ENCODE measurements at places on chromosomes 5 and 9.

- DNase-seq = no peak
Observed at GRCh38 chr5:34667705-34668104, 11.6 kb downstream of the RAI14 start.

GRCh38 chr5:81288021-81288433 is 13.4 kb upstream of the ZCCHC9 start:
- DNase-seq = no peak

GRCh38 chr9:89495824-89496560 is 1.9 kb downstream of the SEMA4D start:
- DNase-seq = no peak

GRCh38 chr5:64865662-64866061 is 96.9 kb downstream of the CWC27 start:
- DNase-seq = no peak

GRCh38 chr9:133703591-133704399 is 34.4 kb downstream of the SARDH start:
- no peak for DNase-seq

DNA sequence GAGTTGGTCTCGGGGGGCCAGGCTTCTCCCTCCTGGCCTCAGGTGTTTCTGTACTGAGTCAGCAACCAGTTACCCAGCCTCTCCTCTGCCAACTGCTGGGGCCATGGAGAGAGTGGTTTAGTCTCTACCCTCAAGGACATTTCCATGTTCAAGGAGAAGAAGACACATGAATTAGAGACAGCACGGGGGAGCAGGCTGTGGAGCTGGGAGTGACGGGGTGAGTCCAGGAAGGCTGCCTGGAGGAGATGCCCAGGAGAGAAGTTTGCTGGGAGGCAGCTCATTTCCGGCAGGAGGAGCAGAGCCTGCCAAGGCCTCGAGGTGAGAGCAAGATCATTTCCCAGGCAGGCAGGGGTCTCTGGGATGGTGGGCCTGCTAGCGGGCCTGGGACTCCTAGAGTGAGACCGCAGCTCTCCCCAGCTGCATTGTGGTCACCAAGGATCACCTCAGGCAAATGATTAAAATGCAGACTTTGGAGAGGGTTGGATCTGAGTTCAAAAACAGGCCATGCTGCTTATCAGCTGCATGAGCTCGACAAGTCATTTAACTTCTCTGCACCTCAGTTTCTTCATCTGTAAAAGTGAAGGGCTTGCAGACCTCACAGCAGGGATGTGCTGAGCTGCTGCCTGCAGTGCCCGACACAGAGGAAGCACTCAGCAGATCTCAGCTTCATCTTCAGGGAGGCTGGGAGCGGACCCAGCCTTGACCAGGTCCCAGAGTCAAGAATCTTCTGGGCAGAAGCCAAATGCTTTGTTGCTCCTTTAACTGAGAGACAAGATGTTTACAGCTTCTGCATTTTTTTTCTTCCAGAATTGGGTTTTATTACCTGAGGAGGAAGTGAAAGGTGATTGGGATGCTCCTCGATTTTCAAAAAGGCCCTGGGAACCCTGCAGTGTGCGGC is 35.2 kb downstream of the NEK6 start:
- DNase-seq = no peak

- no peak for DNase-seq
Observed at GRCh38 chr5:54285686-54286085, 24.7 kb downstream of the ARL15 start.

- DNase-seq = no peak
Observed at GRCh38 chr9:136247947-136248637, 2.5 kb upstream of the QSOX2 start.

- no peak for DNase-seq
Observed at GRCh38 chr5:144187699-144188294, 17.1 kb downstream of the KCTD16 start.

- DNase-seq = no peak
Observed at GRCh38 chr9:87109851-87110250, 162.5 kb upstream of the GAS1 start.

DNA sequence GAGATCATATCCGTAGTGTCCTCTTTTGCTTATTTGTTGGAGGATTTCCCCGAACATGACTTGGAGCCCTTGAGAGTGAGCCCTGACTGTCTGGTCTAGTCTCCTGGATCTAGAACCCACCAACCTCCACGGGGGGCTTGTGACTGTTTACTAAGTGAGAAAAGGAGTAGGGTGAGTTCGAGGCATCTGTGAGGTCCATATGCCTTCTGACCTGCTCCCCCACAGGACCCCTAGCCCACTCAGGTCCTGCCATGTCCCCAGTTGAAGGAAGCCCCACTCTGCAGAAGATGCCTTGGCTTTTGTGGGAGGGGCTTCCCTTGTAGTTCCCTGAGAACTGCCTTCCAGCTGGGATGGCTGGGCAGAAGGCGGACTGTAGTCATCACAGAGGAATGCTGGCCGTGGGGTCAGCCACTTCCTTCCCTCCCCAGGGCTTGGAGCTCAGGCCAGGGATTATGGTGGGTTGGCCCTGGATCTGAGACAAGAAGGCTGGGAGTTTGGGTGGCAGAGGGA is 7.0 kb upstream of the IRF1 start:
- no peak for DNase-seq

DNA sequence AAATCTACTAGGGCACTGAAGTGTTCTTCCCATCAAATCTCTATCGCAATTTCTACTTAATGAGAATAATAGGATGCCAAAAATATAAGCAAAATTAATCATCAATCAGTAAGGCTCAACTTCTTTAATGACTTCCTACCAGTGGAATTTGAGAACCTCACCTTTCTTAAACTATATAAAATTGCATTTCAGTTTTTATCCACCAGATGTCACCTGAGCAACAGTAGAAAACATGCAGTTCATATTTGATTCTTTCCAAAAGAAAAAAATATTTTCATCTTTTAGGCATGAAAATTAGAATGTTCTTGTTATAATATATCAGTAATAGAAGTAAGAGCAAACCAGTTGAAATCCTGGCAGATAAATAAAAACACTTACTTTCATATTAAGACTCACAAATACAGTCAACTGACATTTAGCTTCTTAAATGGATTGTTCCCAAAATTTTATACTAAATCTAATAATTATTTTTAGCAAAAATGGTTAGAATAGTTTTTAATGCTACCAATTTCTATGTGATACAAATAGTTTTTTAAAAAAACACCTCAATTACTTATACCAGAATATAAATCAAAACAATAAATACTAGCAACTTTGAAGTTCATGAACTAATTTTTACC is 13.4 kb upstream of the CCDC112 start:
- DNase-seq = peak; percentile 26

- no peak for DNase-seq
Observed at GRCh38 chr5:94010814-94011213, 269.4 kb upstream of the POU5F2 start.

DNA sequence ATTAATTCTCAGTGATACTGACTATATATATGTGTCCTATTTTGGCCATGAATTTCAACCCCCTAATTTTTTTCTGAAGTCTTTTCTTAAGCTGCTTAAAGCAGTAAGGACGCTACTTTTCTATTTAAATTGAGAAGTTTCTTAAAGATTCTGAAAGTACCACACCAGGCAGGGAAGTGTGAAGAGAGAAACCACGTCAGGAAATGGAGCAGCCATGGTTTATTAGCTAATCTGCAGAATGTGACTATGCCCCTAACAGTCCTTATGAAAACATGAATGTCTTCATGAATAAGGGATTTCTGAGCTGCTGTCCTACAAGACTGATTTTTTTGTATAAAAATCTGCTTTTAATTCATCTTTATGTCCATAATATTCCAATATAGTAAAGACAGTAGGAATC is 1724.3 kb upstream of the C9orf72 start:
- no peak for DNase-seq

DNA sequence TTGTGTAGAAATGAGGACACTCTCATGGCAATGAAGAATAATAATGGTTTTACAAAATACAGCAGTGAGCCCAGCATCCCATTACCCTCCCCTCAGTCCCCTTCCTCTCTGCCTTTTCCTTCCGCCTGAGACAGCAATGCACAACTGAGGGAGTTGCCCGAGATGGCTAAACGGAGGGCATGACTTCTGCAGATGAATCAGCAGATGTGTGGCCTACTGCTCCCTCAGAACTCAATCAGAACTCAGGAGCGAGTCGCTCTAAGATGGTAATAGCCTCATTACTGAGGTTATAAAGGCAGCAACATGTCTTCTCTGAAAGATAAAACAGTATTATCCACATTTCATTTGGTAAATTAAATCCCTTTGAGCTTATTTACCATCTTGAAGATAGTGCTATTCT is 326.6 kb downstream of the ENC1 start:
- DNase-seq = no peak

DNA sequence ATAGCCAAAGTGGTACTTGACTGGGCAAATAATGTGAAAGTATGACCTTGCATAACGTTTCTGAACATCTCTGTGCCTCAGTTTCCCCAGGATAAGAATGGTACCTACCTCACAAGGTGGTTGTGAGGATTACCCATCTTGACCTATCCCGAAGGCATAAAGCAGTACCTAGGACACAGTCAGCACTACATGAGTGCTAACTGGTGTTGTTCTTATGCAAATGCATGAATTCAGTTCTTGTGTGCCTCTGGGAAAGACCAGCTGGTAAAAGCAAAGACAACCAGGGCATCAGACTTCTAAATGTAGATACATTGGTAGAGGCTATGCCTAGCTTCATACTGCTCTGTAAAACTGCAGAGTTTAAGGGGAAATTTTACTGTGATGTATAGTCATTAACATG is 21.8 kb upstream of the TMEM252 start:
- DNase-seq = no peak

DNA sequence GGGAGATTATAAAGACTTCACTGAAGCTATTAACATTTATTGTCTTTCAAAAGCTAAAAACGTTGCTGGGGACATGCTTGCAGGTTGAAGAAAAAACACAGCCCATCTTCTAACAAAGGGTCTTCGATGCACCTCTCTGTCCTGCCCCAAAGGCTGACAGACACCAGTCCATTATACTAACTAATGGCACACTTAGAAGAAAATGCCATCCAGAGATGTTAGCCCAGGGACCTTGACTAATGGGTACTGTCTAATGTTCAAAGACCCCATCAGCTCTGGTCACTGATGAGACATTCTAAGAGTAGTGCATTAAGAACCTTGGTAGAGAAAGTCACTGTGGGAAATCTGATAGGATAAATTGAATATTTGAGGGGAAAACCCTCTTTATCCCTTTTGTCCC is 124.9 kb downstream of the EBF1 start:
- DNase-seq = no peak

DNA sequence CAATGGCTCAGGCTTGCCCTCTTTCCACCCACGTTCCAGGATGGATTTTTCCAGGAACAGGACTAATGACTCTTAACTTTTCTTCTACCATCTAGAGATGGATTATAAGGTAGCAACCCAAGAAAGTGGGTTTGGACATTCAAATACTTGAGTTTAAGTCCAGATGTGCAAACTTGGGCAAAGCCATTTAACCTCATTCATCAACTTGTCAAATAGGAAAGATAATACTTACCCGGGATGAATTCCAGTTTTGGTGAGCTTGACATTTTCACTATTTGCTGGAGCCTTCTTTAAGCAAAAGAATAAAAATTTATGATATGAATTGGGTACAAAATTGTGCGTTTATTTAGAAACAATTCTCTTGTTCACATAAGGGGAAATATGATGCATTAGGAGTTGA is 44.3 kb upstream of the ZBED3 start:
- DNase-seq = no peak

DNA sequence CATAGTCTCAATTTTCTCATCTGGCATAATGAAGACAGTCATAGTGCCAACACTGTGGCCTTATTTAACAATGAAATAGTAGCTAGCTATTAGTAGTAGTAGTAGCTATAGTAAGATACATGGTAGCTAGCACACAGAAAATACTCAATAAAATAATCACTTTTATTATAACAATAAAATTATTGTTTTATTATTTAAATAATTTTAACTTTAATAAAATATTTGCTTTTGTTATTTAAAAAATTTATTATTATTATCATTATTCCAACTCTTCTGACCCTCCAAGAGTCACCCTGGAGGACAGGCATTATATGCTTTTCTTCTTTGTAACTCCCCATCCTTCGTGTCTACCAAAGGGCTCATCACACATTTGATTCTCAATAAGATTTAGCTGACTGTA is 252.1 kb downstream of the TRIM32 start:
- DNase-seq = no peak

GRCh38 chr5:55540525-55540924 is 5.8 kb upstream of the PLPP1 start:
- no peak for DNase-seq

DNA sequence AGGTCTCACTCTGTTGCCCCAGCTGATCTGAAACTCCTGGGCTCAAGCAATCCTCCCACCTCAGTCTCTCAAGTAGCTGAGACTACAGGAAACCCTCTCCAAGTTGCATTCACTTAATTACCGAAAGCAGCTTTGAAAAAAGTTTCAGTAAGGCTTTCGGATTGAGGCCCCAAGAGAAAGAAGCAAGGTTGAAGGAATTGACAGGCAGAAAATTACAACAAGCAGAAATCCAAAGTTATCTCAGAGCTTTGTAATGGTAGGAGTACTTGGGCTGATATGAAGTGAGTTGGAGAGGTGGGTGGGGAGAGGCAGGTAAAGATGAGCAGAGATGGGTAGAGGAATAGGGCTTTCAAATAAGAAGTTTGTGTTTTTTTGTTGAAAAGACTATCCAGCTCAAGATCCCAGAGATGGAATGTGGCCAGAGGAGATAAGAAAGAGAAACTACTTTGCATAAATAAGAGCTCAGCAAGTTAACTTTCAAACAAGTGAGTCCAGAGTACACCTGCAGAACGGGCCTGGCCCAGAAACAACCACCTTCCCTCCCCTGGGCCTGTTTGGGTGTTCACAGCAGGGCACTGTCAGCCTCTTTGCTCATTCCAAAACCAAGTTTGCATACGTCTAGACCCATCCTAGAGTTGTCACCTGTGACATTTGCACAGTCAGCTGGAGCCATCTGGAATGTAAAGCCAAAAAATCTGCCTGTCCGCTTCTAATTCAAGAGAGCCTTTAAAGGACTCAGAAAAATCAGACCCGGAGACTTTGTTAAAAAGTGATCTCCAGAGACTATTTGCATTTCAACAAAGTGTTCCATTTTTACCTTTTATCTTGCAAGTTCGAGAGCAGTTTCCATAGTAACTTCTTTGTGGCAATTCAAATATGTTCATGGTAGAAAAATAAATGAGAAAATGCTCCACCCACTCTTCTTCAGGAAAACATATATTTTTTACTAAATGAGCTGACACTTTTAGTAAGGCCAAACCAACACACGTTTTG is 2.2 kb upstream of the CLINT1 start:
- DNase-seq = no peak

GRCh38 chr5:141476132-141476911 is 556 bp downstream of the PCDHGC3 start:
- peak; percentile 66 for DNase-seq

GRCh38 chr9:7579351-7579750 is 220.2 kb downstream of the DMAC1 start:
- no peak for DNase-seq

- no peak for DNase-seq
Observed at GRCh38 chr9:8706998-8707397, 907.4 kb upstream of the DMAC1 start.
